T-helper 22 cell (primary cell): ENCODE measurements at places on chromosomes 5 and 9.

DNA sequence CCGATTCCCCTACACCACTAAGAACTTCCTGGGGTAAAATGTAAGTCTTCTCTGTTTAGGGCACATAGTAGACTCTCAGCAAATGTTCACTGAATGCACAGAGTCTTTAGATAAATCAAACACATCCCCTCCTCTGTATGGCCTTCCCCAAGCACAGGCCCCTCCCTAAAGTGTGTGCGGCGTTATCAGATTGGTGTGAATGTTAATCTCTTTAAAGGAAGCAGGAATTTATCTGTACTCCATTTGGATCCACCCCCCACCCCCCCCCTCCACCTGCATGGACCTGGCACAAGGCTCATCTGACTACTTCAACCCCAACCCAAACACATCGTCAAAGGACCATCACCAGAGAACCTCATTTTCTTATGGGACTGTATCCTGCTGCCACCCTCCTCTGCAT, 6.3 kb downstream of the PCDH1 start:
- DNase-seq, result no peak

- no peak for DNase-seq
These were observed 67.6 kb upstream of the NR3C1 start for GRCh38 chr5:143471041-143471509.

GRCh38 chr9:75228893-75229292, 140.6 kb downstream of the OSTF1 start:
- DNase-seq, result no peak

DNA sequence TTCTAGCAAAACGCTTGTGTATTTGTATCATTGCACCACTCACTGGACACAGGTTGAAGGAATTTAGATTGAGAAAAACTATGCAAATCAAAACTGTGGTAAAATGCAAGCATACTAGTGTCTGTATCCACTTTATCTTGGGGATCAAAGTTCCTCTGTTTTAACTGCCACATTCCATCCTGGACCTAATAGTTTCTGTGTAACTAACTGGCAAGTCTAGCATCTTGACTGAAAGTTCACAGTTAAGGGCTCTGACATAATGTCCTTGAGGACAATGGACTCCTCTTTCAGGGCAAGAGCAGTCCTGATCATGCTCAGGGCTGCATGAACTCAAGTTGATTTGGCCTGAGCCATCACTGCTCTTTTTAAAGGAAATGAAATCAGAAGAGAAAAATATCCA, 30.7 kb downstream of the NFIB start:
- DNase-seq, result no peak

GRCh38 chr5:39340506-39340905, 23.8 kb downstream of the C9 start:
- DNase-seq, result no peak

GRCh38 chr5:128842241-128842640, 123.0 kb upstream of the SLC27A6 start:
- DNase-seq, result no peak

GRCh38 chr5:171493646-171494393, 74.4 kb downstream of the FGF18 start:
- no peak for DNase-seq

- no peak for DNase-seq
These were observed 4.9 kb upstream of the RAPGEF1 start for GRCh38 chr9:131744720-131745201.
